Gastrocnemius medialis (tissue), 4 donors: ENCODE measurements at places on chromosomes 11 and 22.

DNA sequence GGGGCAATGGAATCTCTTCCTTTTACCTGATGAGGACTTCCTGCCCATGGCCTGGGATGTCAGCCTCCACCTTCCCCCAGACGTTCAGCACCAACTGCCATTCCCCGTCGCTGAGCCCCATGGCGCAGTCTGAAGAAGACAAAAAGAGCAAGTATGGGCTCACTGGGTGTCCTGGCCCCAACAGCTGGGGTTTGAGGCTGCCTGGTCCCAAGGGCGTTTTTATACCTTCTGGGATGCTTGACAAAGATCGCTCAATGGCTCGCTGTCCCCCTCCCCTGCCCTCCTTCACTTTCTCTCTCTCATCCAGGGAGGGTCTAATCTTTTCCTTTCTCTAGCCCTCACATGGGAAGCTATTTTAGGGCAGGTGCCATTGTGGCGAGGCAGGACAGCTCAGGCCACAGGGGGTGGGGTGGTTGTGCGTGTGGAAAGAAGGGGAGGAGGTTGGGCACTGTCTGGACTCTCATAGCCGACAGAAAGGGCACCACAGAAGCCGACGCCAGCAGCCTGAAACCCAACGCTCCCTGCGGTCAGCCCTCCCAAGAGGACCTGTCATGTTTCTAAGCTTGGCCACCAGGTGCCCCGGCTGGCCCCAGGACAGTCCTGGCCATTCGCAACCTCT, at the start of gene MB:
MB (minus strand) TSS at position 193 of the 619 bp plus-strand sequence; CDS start at position 121, 72 bp downstream.
- peak; percentile 93 for DNase-seq

GRCh38 chr11:65102142-65103095, 6.4 kb downstream of the VPS51 start:
- DNase-seq: no peak

DNA sequence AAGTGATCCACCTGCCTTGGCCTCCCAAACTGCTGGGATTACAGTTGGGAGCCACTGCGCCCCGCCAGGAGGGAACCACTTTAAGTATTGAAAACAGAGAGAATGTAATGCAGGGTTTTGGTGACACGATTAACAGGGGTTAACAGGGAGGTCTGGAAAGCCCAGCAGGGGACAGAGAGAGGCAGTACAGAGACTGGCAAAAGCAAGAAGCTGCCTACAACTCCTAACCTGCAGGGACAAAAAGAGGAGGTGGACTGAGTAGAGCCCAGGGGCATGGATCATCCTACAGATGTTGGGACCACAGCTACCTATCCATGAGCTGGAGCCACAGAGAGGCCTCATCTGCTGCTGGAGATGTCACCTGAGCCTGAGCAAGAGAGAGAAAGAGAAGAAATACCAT, 1.7 kb upstream of the SPINDOC start:
- no peak for DNase-seq

GRCh38 chr11:120244476-120245365, 4.8 kb downstream of the POU2F3 start:
- no peak for DNase-seq

- no peak for DNase-seq
These were observed 124.3 kb downstream of the TRIM29 start for GRCh38 chr11:120013325-120014250.

DNA sequence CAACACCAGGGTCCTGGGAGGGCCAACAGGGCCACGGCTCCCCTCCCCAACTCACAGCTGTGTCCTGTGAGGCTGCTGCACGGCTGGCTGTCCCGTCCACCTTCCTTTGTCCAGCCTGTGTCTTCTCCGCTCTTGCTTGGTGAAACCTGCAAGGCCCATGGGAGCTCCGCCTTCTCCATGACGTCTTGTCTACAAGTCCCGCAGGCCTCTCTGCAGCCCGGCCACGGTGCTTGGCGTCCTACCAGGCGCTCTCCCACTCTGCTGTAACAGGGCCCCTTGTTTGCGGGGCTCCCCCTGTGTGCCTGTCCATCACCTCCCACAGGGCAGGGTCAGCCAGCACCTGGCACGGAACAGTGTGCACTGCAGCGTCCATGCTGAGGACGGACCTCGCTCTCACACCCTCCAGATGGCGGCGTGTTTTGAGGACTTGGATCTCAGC, 866.8 kb downstream of the TBC1D22A start:
- DNase-seq: no peak

- no peak for DNase-seq
These were observed 17.0 kb downstream of the COA4 start for GRCh38 chr11:73859671-73860070.

- DNase-seq: no peak
These were observed 45.0 kb downstream of the BCR start for GRCh38 chr22:23225337-23225723.

GRCh38 chr11:104653407-104653806, 244.9 kb downstream of the CASP12 start:
- no peak for DNase-seq

DNA sequence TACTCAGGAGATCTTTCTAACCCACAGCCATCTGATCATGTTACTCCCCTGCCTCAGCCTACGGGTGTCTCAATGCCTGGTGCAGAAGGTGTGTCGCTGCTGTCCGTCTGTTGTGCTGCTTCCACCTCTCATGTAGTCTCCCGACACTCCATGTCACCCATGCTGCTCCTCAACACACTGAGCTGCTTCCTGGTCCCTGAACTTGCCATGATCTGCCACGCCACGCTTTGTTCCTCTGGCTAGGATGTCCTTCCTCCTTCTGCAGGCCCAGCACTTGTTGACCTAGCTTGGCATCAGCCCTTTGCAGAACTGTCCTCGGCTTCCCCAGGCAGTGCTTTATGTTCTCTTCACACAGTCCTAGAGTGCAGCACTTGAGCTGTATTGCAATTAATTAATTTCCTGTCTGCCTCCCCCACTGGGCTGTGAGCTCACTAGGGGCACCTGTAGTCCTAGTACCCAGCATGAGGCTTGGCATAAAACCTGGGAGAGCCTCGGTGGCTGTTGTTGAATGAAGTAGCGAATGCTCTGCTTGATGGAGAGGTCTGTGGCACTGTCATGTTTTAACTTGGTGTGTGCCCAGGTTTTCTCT, 9.5 kb downstream of the GTPBP1 start:
- DNase-seq: no peak

DNA sequence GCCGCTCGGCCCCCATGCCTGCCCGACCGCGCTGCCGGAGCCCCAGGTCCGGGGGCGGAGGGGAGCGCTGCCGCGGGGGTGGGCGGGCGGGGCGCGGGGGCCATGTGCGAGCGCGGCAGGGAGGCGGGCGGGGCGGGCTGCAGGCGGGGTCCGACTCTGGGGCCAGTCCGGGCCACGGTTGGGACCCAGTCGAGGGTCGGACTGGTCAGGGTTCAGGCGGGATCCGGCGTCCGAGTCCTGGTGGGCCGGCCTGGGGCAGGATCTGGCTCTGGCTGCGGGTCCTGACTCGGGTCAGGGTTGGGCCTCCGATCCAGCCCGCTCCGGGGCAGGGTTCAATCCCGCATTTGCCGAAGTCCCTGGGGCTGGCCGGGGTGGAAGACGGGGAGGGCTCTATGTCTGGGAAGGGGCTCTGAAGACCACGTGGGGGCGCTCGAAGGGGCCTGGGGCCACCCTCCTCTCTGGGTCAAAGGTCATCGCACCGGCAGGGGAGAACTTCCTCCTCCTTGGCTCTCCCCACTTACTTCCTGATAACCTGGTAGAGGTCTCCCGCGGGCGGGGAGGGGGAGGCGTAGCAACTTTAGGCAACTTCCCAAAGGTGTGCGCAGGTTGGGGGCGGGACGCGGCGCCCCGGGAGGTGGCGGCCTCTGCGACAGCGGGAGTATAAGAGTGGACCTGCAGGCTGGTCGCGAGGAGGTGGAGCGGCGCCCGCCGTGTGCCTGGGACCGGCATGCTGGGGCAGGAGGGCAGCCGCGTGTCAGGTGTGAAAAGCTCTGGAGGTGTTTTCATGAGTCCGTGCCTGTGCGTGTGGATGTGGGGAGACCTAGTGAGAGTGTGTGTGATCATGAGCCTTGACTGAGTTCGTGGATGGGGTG, 603 bp downstream of the ESRRA start:
- peak; percentile 42 for DNase-seq

- no peak for DNase-seq
These were observed 163.7 kb upstream of the NTM start for GRCh38 chr11:131206671-131207070.

GRCh38 chr11:64687643-64688533, 35.1 kb downstream of the NRXN2 start:
- DNase-seq: no peak

DNA sequence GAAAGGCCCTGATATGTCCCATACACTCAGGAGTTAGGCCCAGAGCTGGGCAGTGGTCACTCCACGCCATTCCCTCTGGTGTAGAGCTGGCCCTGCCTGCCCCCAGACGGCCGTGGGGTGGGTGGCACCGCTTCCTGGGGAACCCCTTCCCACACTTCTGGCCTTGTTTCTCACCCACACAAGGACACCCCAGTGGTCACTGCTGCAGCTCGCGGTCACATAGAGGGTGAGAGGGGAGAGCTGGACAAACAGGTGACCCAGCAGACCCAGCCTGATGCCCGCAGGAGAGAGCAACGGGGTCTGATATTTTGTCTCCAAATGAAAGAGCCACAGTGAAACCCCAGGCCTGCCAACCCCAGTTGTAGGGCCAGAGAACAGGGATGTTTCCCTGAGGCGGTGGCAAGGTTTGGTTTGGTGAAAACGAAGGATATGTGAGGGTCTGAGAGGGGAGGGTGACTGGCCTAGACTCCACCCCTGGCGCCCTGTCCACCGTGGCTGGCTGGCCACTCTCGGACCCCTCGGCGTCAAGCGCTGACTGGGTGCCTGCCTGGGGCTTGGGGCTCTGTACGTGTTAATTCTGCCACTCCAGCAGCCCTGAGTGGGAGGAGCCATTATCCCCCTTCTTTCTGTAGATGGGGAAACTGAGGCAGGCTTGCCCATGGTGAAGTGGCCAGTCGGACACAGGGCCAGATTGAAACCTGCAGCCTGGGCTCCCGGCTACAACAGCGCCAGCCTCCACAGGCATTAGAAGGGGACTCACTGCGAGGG, 71.0 kb upstream of the PPARA start:
- DNase-seq: peak; percentile 20

- DNase-seq: no peak
These were observed 69.5 kb downstream of the JAM3 start for GRCh38 chr11:134138376-134138775.

GRCh38 chr22:38755155-38755910, 465 bp downstream of the SUN2 start:
- peak; percentile 94 for DNase-seq

DNA sequence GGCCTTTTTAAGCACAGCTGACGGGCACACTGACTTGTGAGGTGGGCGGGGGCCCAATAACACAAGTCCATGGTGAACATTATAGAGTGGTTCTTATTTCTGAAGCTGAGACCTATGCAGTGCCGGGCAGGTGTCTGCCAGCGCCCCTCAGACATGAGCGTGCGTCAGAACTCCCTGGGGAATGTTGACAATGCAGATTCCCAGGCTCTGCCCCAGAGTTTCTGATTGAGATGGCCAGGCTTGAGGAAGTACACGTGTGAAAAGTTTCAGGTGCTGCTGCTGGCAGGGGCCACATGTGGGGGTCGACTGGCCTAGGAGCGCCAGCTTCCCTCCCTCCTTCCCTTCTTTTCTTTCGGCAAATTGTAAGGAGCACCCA, 46.2 kb downstream of the TPCN2 start:
- DNase-seq: no peak

GRCh38 chr11:112584672-112585071, 324.0 kb upstream of the PLET1 start:
- DNase-seq: no peak

- DNase-seq: no peak
These were observed 884 bp downstream of the CENATAC start for GRCh38 chr11:118998822-118999221.

- DNase-seq: no peak
These were observed 830.0 kb downstream of the NTM start for GRCh38 chr11:132200353-132200936.

GRCh38 chr11:45646275-45646927, 19.0 kb downstream of the CHST1 start:
- DNase-seq: no peak

GRCh38 chr22:19691721-19692341, 22.5 kb upstream of the SEPTIN5 start:
- DNase-seq: no peak

DNA sequence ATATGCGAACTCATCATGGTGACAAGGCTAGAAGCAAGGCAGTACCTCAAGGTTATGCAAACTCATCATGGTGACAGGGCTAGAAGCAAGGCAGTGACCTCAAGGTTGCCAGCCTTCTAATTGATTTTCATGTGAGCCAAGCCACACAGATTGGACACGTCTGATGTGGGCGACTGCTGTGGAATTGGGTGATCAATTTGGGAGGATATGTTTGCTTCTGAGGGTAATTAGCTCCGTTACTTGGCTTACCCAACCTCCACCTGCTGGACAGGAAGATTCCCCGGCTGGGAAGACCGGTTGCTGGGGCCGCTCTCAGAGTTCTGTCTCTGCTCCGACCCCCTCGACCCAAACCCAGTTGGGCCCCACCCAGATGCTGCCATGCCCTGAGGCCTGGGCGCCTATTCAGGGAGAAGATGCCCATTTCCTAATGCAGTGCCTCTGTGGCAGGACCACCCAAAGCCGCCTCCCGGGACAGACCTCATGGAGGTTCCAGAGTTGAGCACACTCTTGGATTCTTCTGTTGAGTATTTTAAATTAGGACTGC, 69.9 kb upstream of the SHANK2 start:
- DNase-seq: no peak

GRCh38 chr22:49887702-49888101, 30.5 kb downstream of the ALG12 start:
- no peak for DNase-seq

DNA sequence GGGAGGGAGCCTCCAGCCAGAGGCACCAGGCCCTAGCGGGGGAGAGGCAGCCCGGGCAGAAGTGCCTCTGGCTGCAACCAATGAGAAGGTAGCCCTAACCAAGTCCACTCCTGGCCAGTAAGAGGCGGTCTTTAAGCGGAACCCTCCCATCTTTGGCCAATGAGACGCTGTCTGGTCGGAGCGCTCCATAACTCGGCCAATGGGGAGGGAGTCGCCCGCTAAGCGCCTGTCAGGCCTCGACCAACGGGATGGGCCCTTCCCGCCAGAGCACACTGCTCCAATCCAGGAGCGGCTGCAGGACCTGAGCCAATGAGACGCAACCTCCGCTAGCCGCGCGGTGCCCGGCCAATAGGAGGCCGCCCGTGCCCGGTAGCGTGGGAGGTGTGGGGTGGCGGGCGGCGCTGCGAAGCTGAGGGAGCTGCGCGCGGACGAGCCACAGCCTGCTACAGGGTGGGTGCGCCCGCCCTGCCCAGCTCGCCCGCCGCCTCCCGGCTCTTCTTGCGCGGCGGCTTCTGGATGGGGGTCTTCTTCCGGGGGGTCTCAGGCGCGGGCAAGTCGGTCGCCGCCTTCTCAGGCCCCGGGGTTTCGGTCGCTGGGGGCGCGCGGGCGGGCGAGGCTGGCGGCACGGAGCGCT, 12.6 kb downstream of the SCARF2 start:
- no peak for DNase-seq

- no peak for DNase-seq
These were observed 17.9 kb upstream of the HTR3A start for GRCh38 chr11:113956986-113957385.
